ENCODE measurements at places on chromosomes 2 and 18. TPM values are rescaled to one million over a fixed set of nuclear protein-coding genes. Genes with fewer than 3 reads are reported as not detected.
A peak's percentile ranks its signal among the peaks of the same experiment; 100 is the strongest.

- H3K36me3 ChIP-seq, result no peaks in the 10 kb centered on the region
- no peak overlapping the region for H3K27ac ChIP-seq
- no peaks in the 10 kb centered on the region for H3K27me3 ChIP-seq
- H3K4me3 ChIP-seq, result peak overlapping the region; percentile 63
Measured at GRCh38 chr2:96116879-96117533, 635 bp upstream of the ADRA2B start.

DNA sequence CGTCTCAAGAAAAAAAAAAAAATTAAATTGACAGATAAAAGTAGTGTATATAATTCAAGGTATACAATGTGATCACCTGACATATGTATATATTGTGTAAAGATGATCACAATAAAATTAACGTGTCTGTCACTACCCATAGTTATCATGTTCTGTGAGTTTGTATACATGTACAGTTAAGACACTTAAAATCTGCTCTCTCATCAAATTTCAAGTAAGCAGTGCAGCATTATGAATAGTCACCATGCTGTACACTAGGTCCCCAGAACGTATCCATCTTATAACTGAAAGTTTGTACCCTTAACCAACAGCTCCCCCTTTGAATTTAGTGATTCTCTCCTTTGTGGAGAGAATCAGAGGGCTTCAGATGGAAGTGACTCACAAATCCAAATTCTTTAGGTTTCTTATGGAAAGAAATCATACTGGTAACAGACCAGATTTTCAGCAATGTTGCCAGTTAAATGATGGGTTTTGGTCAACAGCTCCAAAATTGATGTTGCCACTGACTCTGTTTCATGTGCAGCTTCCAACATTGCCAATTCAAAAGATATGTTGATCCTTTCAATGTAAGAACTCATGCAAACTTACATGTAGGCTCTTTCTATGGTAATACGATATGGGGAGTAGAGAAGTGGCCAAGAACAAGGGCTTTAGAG is 281.5 kb downstream of the AFF3 start:
- H3K4me1 ChIP-seq, result peaks cover 20% of the 10 kb centered on the region
- H3K27me3 ChIP-seq, result no peaks in the 10 kb centered on the region
- H3K36me3 ChIP-seq, result no peaks in the 10 kb centered on the region
- no peak overlapping the region for H3K27ac ChIP-seq
- no peak for DNase-seq
- no peak overlapping the region for H3K4me3 ChIP-seq

- no peak for DNase-seq
- no peaks in the 10 kb centered on the region for H3K4me1 ChIP-seq
- H3K27ac ChIP-seq, result no peak overlapping the region
- no peaks in the 10 kb centered on the region for H3K27me3 ChIP-seq
- H3K36me3 ChIP-seq, result no peaks in the 10 kb centered on the region
Measured at GRCh38 chr18:22378672-22379282, 38.9 kb downstream of the CTAGE1 start.

- no peaks in the 10 kb centered on the region for H3K4me1 ChIP-seq
- no peak for DNase-seq
- peaks cover 4% of the 10 kb centered on the region for H3K36me3 ChIP-seq
- H3K4me3 ChIP-seq, result no peak overlapping the region
- no peaks in the 10 kb centered on the region for H3K27me3 ChIP-seq
- H3K27ac ChIP-seq, result no peak overlapping the region
Measured at GRCh38 chr18:22745966-22746365, 187.2 kb upstream of the RBBP8 start.

DNA sequence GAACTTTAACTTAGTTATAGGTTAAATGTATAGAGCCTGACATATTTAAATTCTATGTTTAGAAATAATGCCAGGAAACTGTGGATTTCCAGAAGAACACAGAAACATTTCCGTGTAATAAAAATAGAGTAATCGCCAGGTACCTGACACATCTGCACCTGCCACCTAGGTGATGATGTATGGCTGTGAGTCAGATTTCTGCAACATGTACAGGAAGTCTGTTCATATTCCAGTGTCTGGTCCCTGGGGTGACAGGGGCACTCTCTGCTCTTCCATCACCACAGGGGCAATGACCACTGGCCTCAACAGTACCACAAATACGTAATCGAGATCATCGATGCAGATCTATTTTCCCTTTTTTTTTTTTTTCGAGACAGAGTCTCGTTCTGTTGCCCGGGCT is 101.1 kb upstream of the LPIN2 start:
- H3K27ac ChIP-seq, result no peak overlapping the region
- H3K36me3 ChIP-seq, result no peaks in the 10 kb centered on the region
- H3K4me1 ChIP-seq, result peaks cover 8% of the 10 kb centered on the region

DNA sequence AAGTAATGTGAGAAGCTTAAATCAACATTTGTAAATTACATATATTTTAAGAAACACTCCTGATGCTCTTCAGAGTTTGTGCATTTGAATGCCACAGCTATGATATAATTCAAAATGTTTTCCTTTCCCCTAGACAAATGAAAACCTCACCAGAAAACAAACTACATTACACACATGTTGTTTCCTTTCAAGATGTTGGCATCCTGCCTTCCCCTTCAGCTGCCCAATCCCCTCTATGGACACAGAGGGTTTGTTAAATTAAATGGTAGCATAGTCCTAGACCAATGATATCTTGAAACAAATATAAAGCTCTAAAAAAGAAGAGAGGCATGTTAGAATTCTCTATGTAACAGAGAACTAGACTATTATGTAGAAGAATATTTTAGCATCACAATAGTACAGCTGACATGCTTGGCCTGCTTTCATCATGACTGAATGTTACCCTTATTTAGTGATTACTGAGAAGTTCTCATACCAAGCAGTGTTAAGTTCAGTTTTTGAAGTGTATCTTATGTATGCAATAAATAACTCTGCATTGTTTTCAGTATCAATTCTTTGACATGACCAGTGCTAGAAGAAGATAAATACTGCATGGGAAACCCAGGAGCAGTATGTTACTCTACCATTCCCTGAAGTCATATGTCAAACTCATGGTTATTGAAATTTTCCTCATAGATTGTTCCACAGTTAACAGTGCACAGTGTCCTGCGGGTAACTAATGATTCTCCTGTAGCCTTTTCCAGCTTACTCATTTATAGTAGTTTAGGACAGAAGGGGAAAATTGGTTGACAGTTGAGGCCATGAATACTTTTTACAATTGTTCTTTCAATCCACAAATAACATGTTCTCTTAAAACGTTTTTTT is 316.3 kb upstream of the KCNJ3 start:
- no peaks in the 10 kb centered on the region for H3K4me1 ChIP-seq
- H3K27ac ChIP-seq, result no peak overlapping the region
- DNase-seq, result no peak
- H3K27me3 ChIP-seq, result no peaks in the 10 kb centered on the region
- no peaks in the 10 kb centered on the region for H3K36me3 ChIP-seq
- H3K4me3 ChIP-seq, result no peak overlapping the region

GRCh38 chr2:142878031-142878678 is 691 bp downstream of the KYNU start:
- no peak for DNase-seq
- peaks cover 31% of the 10 kb centered on the region for H3K4me1 ChIP-seq
- peak overlapping the region; percentile 77 for H3K27ac ChIP-seq
- peak overlapping the region; percentile 62 for H3K4me3 ChIP-seq
- no peaks in the 10 kb centered on the region for H3K27me3 ChIP-seq

DNA sequence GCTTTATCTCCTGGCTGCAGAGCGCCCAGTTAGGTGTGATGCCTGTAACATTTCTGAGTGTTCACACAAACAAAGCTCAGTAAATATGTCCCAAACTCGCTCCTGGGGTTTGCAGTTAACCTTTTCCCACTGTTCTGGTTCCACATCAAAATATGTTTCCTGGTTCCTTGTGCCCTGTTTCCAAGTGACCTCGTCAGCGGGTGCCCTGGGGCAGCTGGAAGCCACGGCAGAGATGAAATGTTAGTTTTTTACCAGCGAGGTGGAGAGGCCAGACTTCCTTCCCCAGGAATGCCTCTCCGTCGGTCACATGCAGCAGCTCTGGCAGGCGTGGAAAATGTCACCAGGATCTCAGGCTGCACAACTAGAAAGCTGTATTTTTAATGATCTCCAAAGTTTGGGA is 18.2 kb downstream of the NFATC1 start:
- no peaks in the 10 kb centered on the region for H3K4me1 ChIP-seq
- no peak overlapping the region for H3K4me3 ChIP-seq
- no peaks in the 10 kb centered on the region for H3K36me3 ChIP-seq

- H3K27ac ChIP-seq, result peak overlapping the region; percentile 80
- no peak overlapping the region for H3K4me3 ChIP-seq
- no peaks in the 10 kb centered on the region for H3K27me3 ChIP-seq
- peaks cover 46% of the 10 kb centered on the region for H3K36me3 ChIP-seq
Measured at GRCh38 chr2:201151127-201151981, 31.6 kb upstream of the CASP10 start.

DNA sequence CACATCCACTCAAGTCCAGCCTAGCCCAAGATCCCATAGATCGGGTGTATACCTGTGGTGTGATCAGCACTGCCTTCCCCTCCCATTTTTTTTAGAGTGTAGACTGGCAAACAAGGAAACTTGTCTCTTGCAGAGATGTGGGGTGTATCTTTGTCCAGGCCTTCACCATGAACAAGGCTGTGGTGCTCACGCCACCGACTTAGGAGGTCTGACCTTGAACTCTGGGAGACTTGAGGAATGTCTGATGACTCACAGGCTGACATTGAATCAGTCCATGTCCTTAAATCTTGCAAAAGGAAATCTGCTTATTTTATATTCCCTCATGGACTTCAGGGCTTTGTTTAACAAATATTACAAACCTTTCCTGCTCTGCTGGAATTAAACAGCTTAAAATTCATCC is 4.5 kb upstream of the CTIF start:
- no peak overlapping the region for H3K4me3 ChIP-seq
- DNase-seq, result peak; percentile 8
- no peaks in the 10 kb centered on the region for H3K36me3 ChIP-seq
- H3K27me3 ChIP-seq, result no peaks in the 10 kb centered on the region
- no peak overlapping the region for H3K27ac ChIP-seq

GRCh38 chr2:182447163-182447562 is 20.3 kb upstream of the PDE1A start:
- no peaks in the 10 kb centered on the region for H3K27me3 ChIP-seq
- H3K4me3 ChIP-seq, result no peak overlapping the region
- H3K27ac ChIP-seq, result no peak overlapping the region

Gene RAD51AP2
- 0.25 TPM for total RNA-seq

Gene RUFY4
- total RNA-seq, result 0.08 TPM

Gene ABCG5
- total RNA-seq, result 15.4 TPM

Gene TNFRSF11A
- total RNA-seq, result 1.3 TPM

Gene TIGD1
- 1.8 TPM for total RNA-seq

Gene AMMECR1L
- 8.0 TPM for total RNA-seq

Gene PRSS56
- total RNA-seq, result not detected

Gene COL4A3
- total RNA-seq, result 0.05 TPM

Data from liver (tissue), 10 donors.